ENCODE measurements at places on chromosomes 4 and X.
A peak's percentile ranks its signal among the peaks of the same experiment; 100 is the strongest.

DNA sequence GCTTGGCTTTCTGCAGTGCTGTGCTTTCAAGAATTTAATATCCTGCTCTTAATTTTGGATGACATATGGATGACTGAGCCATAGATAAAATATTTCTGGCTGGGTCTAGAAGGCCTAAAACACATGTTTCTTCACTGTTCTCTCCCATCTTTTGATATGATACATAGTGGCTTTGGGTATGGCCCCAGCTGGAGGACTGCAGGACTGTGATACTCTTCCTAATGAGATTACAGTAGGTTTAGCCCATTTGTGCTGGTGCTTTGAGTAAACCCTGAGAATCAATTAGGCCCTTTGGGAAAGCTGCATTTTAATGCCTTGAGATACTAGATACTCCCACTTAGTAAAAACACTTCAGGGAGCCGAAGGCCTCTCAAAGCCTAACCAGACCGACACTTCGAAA lies 38.0 kb downstream of the KIT start:
- DNase-seq: no peak
- no peaks in the 10 kb centered on the region for H3K36me3 ChIP-seq
- H3K4me3 ChIP-seq: no peak overlapping the region
- H3K4me1 ChIP-seq: no peaks in the 10 kb centered on the region
- H3K27ac ChIP-seq: no peak overlapping the region

- DNase-seq: no peak
- no peak overlapping the region for H3K27ac ChIP-seq
- no peaks in the 10 kb centered on the region for H3K27me3 ChIP-seq
- H3K4me3 ChIP-seq: no peak overlapping the region
- H3K36me3 ChIP-seq: peaks cover 2% of the 10 kb centered on the region
These were observed 15.1 kb downstream of the CBR4 start for GRCh38 chr4:168994958-168995357.

DNA sequence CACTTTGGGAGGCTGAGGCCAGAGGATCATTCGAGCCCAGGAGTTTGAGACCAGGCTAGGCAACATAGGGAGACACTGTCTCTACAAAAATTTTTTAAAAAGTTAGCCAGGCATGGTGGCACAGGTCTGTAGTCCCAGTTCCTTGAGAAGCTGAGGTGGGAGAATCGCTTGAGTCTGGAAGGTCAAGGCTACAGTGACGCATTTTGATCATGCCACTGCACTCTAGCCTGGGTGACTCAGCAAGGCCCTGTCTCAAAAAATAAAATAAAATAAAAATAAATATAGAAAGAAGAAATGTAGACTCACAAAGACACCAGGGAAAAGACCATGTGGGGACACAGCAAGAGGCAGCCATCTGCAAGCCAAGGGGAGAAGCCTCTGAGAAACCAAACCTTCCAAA lies 42.3 kb upstream of the SLC7A3 start:
- no peak overlapping the region for H3K4me3 ChIP-seq
- H3K27ac ChIP-seq: no peak overlapping the region
- no peak for DNase-seq
- H3K4me1 ChIP-seq: no peaks in the 10 kb centered on the region

DNA sequence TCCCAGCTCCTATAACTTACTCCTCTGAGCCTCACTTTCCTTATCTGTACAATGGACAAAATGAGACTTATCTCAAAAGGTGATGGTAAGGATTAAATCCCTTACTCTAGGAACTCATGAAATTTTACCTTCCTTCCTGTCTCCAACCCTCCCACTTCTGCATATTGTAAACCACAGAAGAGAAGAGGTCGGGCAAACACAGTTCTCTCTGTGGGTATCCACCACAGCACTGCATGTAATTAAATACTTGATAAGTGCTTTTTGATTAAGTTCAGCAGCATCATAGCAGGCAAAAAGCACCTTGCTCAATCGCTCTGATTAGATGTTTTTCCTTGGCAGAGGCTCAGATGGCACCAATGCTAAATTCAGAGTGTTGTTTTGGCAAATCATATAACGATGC lies 17.3 kb upstream of the TMEM192 start:
- H3K4me1 ChIP-seq: no peaks in the 10 kb centered on the region
- H3K36me3 ChIP-seq: no peaks in the 10 kb centered on the region
- H3K27me3 ChIP-seq: no peaks in the 10 kb centered on the region

GRCh38 chr4:124423160-124423559 lies 289.4 kb downstream of the ANKRD50 start:
- no peaks in the 10 kb centered on the region for H3K27me3 ChIP-seq
- DNase-seq: no peak
- no peaks in the 10 kb centered on the region for H3K36me3 ChIP-seq
- no peak overlapping the region for H3K4me3 ChIP-seq
- peaks cover 5% of the 10 kb centered on the region for H3K4me1 ChIP-seq
- H3K27ac ChIP-seq: no peak overlapping the region

- peaks cover 32% of the 10 kb centered on the region for H3K36me3 ChIP-seq
- peaks cover 16% of the 10 kb centered on the region for H3K4me1 ChIP-seq
- no peaks in the 10 kb centered on the region for H3K27me3 ChIP-seq
- DNase-seq: no peak
- H3K27ac ChIP-seq: peak overlapping the region; percentile 33
These were observed 82.4 kb downstream of the ATP10D start for GRCh38 chr4:47567511-47567910.

GRCh38 chr4:176752191-176752749 lies 40.5 kb downstream of the VEGFC start:
- DNase-seq: no peak
- no peaks in the 10 kb centered on the region for H3K27me3 ChIP-seq
- no peak overlapping the region for H3K27ac ChIP-seq

- no peaks in the 10 kb centered on the region for H3K36me3 ChIP-seq
- no peak overlapping the region for H3K27ac ChIP-seq
- DNase-seq: no peak
- no peak overlapping the region for H3K4me3 ChIP-seq
These were observed 34.4 kb downstream of the RAP2C start for GRCh38 chrX:132184871-132185270.

DNA sequence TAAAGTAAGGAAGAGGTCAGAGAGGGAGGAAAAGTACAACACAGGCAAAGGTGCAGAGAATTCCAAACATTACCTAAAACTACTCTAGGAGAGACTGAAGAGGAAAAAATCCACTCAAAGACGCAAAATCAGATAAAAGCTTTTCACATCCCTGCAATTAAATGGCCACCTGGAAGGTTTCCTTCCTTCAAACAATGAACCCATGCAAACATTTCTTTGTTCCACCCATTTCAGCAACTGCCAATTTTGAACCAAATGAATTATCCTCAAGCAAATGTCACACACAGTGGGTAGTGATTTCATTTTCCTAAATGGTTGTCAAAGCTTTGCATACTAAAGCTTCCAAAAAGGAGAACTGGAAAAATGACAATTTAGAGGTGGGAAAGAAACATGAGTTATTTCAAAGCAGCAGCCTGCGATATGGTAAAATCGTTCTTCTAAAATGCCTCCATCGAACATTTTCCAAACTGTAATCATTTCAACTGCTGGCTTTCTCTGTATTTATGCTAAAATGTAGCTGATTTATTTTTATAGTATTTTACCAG lies 45.0 kb downstream of the APBB2 start:
- H3K27me3 ChIP-seq: no peaks in the 10 kb centered on the region
- no peak overlapping the region for H3K4me3 ChIP-seq
- peaks cover under 1% of the 10 kb centered on the region for H3K4me1 ChIP-seq
- no peak for DNase-seq

DNA sequence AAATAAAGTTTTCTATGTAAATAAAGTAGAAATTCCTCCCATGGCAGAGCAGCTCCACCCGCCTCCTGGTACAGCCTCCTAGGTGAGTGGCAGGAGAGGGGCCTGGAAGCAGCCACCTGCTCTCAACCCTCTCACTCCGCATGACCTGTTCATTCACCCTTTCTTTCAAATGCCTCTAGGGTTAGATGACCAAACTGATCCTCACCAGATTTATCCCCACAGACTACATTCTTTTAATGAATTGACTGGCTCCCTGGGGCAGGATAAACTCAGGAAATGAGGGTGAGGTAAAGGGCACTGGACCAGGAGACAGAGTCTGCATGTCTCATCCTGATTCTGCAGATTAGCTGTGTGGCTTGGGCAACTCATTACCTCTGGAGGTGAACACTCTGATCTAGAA lies 32.6 kb upstream of the NKX6-1 start:
- H3K4me3 ChIP-seq: no peak overlapping the region
- no peak for DNase-seq
- H3K4me1 ChIP-seq: no peaks in the 10 kb centered on the region
- H3K27me3 ChIP-seq: no peaks in the 10 kb centered on the region
- H3K36me3 ChIP-seq: no peaks in the 10 kb centered on the region

- H3K36me3 ChIP-seq: peaks cover 4% of the 10 kb centered on the region
- H3K27ac ChIP-seq: no peak overlapping the region
- DNase-seq: no peak
- no peaks in the 10 kb centered on the region for H3K27me3 ChIP-seq
These were observed 107.6 kb upstream of the PACRGL start for GRCh38 chr4:20592663-20593062.

GRCh38 chrX:73126240-73126639 lies 46.9 kb upstream of the PABPC1L2A start:
- no peaks in the 10 kb centered on the region for H3K4me1 ChIP-seq
- H3K27me3 ChIP-seq: no peaks in the 10 kb centered on the region
- no peak overlapping the region for H3K27ac ChIP-seq
- no peak for DNase-seq
- H3K36me3 ChIP-seq: no peaks in the 10 kb centered on the region

DNA sequence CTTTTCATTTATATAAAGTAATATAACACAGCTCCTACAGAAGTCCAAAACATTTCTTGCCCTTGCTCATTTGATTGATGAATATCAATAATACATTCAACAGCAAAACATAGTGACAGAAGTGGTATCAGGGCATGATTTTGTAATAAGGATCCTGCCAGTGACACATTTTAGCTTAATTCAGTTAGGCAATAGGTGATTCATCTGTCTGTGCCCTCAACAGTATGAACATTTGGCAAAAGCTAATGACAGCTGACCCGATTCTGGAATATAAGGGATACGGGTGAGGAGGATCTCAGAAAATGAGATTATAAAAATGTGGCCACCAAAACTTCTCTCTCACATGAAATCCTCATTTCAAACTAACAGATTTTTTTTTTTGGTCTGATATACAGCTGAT lies 294.0 kb downstream of the CAMK2D start:
- DNase-seq: no peak
- peak overlapping the region; percentile 96 for H3K27ac ChIP-seq
- peak overlapping the region; percentile 43 for H3K4me3 ChIP-seq
- no peaks in the 10 kb centered on the region for H3K36me3 ChIP-seq
- H3K27me3 ChIP-seq: no peaks in the 10 kb centered on the region

DNA sequence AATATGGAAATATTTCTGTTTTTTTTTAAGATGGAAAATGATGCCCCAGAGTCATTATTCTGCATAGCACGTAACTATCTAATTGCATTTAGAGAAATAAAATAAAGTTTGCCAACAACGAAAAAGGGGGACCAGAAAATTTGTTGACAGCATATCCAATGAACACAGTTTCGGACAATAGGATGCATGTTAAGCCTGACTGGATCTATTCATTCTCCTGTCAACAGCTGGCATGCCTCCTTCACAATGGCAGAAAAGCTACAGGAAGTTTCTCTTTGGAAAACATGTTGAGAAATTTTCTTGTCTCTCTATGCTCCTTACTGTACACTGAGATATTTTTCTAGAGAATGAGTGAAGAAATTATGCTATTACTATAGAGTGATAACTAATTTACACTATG lies 262.5 kb downstream of the GRID2 start:
- H3K27ac ChIP-seq: no peak overlapping the region
- H3K4me1 ChIP-seq: no peaks in the 10 kb centered on the region
- H3K36me3 ChIP-seq: no peaks in the 10 kb centered on the region
- no peaks in the 10 kb centered on the region for H3K27me3 ChIP-seq
- no peak for DNase-seq
- no peak overlapping the region for H3K4me3 ChIP-seq

- H3K36me3 ChIP-seq: peaks cover 1% of the 10 kb centered on the region
- DNase-seq: no peak
- no peaks in the 10 kb centered on the region for H3K4me1 ChIP-seq
- no peak overlapping the region for H3K4me3 ChIP-seq
- H3K27me3 ChIP-seq: no peaks in the 10 kb centered on the region
These were observed 13.4 kb upstream of the CLCN4 start for GRCh38 chrX:10143071-10143983.

- H3K36me3 ChIP-seq: no peaks in the 10 kb centered on the region
- DNase-seq: no peak
- no peaks in the 10 kb centered on the region for H3K27me3 ChIP-seq
These were observed 48.1 kb downstream of the LUZP4 start for GRCh38 chrX:115337491-115338144.

GRCh38 chr4:54961357-54961975 lies 163.9 kb downstream of the KDR start:
- H3K27ac ChIP-seq: no peak overlapping the region
- H3K4me3 ChIP-seq: no peak overlapping the region
- DNase-seq: no peak
- H3K36me3 ChIP-seq: no peaks in the 10 kb centered on the region
- no peaks in the 10 kb centered on the region for H3K27me3 ChIP-seq
- no peaks in the 10 kb centered on the region for H3K4me1 ChIP-seq

DNA sequence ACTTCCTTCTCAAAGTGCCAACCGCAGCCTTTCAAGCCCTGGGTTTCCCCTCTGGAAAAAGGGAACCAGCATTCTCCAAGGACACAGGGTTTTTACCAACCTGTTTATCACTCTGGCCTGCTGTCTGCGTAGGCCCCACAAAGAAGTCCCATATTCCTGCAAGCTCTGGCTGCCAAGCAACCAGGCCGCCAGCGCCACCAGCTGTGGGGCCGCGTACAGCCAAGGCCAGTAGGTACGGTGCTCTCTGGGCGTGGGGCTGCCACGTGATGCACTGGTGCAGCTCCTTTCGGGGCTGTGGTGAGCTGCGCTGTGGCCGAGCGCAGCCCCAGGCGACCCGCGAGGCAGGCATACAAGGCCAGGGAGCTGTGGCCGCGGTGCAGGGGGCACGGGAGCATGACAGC lies 22.1 kb downstream of the LUZP4 start:
- H3K27ac ChIP-seq: no peak overlapping the region
- H3K4me1 ChIP-seq: no peaks in the 10 kb centered on the region
- DNase-seq: no peak
- peaks cover 4% of the 10 kb centered on the region for H3K27me3 ChIP-seq
- no peak overlapping the region for H3K4me3 ChIP-seq
- H3K36me3 ChIP-seq: no peaks in the 10 kb centered on the region

DNA sequence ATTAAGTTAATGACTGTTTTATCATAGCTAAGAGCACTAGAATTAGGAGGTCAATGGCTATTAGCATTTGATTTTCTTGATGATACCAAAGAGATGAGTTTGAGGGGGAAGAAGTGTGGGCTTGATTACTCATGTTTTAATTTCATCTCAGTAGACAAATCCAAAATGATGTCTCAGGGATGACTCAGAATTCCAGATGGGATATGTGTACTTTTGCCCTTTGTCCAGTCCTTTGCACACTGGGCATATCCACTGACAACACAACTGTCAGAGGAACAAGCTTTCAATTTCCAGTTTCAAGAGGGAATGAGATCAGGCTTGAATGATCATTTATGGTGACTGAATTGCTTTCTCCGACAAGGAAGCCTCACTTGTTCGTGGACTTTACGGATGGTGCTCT lies 325.3 kb upstream of the FTHL17 start:
- no peak overlapping the region for H3K27ac ChIP-seq
- H3K36me3 ChIP-seq: no peaks in the 10 kb centered on the region
- peak; percentile 7 for DNase-seq
- no peak overlapping the region for H3K4me3 ChIP-seq
- H3K27me3 ChIP-seq: no peaks in the 10 kb centered on the region

- no peaks in the 10 kb centered on the region for H3K36me3 ChIP-seq
- H3K4me1 ChIP-seq: no peaks in the 10 kb centered on the region
- no peak for DNase-seq
- no peak overlapping the region for H3K4me3 ChIP-seq
- H3K27ac ChIP-seq: no peak overlapping the region
These were observed 57.4 kb downstream of the NSD2 start for GRCh38 chr4:1928356-1929239.
